Glutamatergic neuron (in vitro differentiated cells): ENCODE measurements at places on chromosomes 5 and 9.
A peak's percentile ranks its signal among the peaks of the same experiment; 100 is the strongest.

GRCh38 chr9:75582870-75583269 lies 307.6 kb upstream of the PCSK5 start:
- no peak for DNase-seq

GRCh38 chr9:92634712-92635605 lies 35.0 kb downstream of the IPPK start:
- DNase-seq, result peak; percentile 92

GRCh38 chr5:91042936-91043255 lies 340.2 kb downstream of the ARRDC3 start:
- no peak for DNase-seq

- DNase-seq, result no peak
Measured at GRCh38 chr5:38456657-38457399, 99.6 kb downstream of the LIFR start.

GRCh38 chr5:137022043-137022442 lies 477.1 kb downstream of the SPOCK1 start:
- DNase-seq, result no peak

DNA sequence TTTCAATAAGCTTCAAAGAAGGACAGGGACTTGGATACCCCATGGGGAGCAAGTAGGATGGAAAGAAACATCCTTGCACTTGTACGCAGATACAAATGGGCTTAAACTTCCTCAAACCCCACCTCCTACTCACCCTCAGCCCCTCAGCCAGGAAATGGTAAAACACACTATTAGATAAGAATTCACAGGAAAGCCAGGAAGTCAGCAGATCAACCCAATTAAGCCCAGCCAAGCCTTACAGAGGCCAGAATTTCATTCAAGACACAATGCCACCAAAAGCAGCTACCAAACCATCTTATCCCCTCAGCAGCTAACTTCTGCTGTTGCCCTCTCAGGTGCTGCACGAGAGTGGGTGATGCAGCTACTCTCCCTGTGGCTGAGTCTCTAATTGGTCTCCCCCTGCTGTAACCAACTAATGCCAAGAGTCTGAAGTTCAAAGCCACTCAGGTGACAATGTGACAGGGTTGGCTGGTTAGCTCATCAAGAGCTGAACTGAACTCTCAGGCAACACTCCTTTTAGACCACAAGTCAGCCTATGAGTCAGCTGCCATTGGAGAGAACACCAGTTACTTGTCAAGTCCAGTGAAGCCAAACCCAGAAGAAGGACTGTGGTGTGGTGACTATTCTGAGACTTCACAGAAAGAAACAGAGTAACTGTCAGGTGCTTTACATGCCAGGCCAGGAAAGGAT lies 201.9 kb downstream of the ZNF608 start:
- DNase-seq, result no peak

DNA sequence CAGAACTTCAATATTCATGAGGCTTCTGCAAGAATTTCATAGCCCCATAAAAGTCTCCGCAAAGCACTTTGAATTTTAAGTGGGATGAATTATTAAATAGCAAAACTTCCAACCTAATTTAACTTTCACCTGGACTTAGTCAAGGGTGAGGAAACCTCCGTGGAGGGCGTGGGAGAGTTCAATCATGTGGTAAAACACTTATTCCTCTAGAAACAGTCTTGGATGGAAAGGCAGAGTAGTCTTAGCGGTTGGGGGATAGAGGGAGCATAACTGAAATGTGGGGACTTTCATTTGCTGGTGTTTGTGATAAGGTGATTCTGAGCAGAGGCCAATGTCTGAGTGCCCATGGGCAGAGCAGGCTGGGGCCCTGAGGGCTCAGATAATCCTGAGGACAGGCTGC lies 241.9 kb downstream of the IRX1 start:
- no peak for DNase-seq

GRCh38 chr9:792331-793260 lies 48.9 kb upstream of the DMRT1 start:
- DNase-seq, result no peak

DNA sequence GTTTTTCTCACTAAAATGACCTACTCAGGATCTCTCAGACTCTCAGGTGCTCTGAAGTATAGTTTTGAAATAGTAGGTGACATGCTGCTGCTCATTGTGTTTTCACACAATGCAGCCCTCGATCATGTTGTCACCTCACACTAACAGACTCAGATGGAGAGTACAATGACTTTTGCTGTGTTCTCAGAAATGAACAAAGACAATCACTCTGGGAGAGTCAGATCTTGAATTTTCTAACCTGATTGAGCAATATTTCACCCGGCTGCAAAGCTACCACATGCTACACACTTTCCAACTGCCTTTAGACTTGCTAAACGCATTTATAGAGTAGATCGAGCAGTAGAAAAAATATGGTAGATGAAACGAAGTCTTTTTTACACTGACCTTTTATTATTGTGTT lies 113.4 kb downstream of the ST8SIA4 start:
- no peak for DNase-seq

DNA sequence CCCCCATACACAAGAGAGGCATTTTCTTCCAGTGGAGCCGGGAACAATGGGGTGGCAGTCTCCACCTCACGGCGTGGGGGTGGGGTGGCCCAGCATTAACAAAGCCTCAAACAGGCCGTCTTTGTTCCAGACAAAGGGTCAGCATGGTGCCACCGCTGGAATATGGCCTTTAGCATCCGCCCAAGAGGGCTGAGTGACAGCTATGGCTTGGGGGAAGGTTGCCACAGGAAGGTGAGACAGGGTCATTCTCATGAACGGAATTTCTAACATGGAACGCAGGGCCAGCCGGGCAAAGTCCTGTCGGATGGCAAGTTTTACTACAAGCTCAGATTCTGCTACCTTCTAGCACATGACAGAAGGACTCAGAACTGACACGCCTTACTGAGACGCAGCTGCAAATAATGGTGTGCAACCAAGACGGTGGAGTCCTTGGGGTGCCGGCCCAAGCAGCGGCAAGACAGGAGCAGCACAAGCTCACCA lies 64.0 kb downstream of the OTULIN start:
- DNase-seq, result no peak

DNA sequence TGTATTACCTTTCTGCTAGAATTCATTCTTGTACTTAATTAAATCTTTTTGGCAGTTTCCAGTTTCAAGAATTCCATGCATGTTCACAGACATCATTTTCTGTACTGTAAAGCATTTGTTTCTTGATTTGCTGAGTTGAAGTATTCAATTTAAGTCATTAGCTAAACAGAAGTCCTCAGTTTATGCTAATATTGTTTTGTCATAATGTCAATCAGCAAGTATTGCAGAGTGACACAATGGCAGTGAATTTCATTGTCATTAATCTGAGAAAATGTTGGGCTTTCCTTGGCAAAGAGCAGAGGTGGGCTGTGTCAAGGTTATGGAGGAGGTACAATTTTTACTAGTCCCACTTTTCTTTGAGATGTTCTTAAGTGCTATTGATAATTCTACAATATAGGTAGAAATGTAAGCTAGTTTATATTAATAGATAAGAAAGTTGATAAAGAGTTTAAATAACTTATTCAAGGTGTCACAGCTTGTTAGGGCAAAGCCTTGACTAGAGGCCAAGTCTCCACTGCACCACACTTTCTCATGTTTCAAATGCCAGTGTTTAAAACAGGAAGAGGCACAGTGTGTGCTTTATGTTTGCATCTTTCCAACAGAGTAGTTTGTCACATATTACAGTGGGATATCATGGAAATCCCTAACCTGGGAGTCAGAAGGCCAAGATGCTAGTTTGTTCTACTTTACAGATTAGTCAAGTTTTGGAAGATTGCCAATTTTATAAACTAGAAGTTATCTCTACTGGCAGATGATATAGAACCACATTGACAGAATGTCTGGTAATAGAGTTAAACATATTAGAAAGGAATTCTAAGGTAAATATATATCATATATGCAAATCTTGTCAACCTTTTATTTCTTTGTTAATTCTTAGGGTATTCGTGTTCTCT lies 56.3 kb downstream of the SLF1 start:
- DNase-seq, result no peak

- no peak for DNase-seq
Measured at GRCh38 chr5:157290156-157290980, 24.4 kb downstream of the CYFIP2 start.

DNA sequence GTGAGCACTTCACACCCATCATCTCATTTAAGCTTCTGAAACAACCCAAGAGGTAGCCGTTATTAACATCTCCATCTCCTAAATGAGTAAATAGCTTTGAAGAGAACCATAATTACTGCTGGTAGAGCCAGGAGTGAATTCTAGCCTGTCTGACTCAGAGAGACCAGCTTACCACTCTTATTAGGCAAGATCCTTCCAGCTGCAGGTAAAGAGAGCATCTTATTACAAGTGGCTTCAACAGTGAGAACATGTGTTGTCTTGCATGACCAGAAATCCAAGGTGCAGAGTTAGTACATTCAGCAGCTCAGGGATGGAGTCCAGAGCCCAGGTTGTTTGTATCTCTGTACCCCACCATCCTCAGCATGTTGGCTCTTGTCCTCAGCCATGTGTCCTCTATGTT lies 10.9 kb upstream of the AFAP1L1 start:
- no peak for DNase-seq

DNA sequence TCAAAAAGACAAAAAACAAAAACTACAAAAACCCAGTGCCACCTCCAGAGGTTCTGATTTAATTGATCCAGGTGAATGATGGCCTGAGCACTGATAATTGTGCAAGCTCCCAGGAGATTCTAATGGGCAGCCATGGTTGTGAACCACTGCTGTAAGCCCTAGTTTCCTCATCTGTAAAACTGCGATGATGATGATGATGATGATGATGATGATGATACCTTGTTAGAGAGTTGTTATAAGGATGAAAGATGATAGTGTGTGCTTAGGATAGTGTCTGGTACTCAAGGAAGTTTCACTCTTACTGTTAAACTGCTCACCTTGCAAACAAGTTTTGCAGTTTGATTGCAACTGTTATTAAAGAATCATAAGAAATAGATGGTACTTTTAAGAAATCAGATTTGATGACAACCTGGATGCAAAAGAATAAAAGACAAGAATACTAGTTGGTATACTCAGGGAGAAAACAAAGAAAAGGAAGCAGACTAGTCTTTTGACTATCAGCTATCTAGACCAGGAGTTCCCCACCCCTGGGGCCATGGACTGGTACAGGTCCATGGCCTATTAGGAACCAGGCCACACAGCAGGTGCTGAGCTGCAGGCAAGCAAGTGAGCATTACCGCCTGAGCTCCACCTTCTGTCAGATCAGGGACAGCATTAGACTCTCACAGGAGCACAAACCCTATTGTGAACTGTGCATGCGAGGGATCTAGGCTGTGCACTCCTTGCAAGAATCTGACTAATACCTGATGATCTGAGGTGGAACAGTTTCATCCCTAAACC lies 98.0 kb downstream of the OR2K2 start:
- no peak for DNase-seq

DNA sequence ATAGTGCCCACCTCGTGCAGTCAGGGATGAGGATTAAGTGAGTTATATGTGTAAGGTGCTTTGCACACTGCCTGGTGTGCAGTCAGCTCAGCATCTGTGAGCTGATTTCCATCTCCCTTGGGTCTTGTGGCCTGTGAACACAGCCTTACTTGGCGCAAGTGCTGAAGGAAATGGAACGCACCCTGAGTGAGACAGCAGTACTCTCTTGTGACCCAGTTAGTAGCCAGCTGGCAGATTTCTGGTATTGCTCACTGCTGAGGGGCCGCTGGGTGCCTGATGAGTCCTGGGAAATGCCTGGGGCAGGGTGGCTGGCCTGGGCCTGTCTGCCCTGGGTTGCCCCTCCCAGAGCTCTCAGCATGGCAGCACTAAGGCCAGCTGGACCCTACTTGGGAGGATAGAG lies 90.9 kb upstream of the BOD1 start:
- DNase-seq, result peak; percentile 48

GRCh38 chr5:125196481-125197111 lies 450.2 kb upstream of the ZNF608 start:
- DNase-seq, result no peak

GRCh38 chr9:95305770-95306492 lies 11.6 kb downstream of the FANCC start:
- no peak for DNase-seq

DNA sequence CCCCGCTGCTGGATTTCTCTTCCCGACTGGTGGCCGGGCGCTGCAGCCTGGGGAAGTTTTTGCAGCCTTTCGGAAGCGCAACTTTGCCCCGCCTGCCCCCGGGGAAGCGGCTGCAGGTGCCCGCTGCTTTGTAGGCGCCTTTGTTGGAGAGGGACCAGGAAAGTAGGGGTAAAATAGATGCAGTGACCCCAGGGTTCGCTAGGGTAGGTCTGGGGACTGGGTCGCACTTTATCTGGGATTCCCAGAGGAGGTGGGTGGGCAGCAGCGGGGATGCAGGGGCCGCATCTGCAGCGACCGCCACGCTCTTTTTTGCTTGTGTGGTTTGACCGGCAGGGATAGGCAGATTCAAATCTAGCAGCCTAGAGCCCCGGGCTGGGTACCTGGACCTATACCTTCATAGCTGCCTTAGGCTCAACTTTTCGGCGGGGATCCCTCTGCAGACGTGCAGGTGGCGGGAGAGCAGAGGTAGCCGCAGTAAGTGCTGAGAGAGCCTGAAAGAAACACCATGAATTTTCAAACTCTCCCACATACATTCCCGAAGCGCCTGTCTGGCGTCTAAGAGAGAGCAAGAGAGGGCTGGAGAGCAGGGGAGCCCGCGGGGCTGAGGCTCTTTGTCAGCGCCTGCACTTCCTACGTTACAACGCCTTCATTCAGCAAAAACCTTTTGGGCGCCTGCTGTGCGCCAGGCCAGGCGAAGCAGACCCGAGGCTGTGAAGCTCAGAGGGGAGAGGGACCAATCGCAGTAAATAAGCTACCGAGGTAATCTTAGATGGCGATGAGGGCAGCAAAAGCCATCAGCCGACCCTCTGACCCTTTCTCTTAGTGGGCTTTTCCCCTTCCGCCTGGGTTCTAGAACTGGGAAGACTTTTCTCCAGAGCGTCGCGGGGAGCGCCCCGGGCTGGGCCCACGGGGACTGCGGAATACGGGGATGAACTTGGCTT lies 642 bp downstream of the SV2C start:
- peak; percentile 53 for DNase-seq

GRCh38 chr9:14298601-14299022 lies 15.3 kb downstream of the NFIB start:
- no peak for DNase-seq

DNA sequence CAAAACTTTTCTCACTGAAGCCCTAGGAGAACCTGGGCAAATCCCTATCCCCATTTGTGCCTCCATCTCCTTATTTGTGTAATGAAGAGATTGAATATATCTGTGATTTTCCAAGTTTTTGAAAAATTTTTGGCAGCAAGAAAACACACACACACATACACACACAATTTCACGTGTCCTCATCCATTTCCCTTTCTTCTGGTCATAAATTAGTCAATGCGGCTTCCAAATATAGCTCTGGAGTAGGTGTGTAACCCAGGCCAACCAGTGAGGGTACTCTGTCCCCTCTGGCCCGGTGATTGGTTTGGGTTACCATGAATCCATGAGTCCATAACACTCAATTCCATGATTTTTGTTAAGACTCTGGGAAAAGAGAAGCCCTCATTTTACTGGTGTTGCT lies 12.7 kb downstream of the CSF1R start:
- DNase-seq, result no peak

GRCh38 chr5:96642281-96642640 lies 19.9 kb upstream of the CAST start:
- no peak for DNase-seq

- peak; percentile 52 for DNase-seq
Measured at GRCh38 chr9:131237931-131238401, 38.3 kb downstream of the FAM78A start.

GRCh38 chr9:87475463-87475862 lies 22.2 kb upstream of the DAPK1 start:
- no peak for DNase-seq

- no peak for DNase-seq
Measured at GRCh38 chr5:168852329-168852728, 273.2 kb upstream of the PANK3 start.
